ENCODE measurements at places on chromosomes 13 and 19.

DNA sequence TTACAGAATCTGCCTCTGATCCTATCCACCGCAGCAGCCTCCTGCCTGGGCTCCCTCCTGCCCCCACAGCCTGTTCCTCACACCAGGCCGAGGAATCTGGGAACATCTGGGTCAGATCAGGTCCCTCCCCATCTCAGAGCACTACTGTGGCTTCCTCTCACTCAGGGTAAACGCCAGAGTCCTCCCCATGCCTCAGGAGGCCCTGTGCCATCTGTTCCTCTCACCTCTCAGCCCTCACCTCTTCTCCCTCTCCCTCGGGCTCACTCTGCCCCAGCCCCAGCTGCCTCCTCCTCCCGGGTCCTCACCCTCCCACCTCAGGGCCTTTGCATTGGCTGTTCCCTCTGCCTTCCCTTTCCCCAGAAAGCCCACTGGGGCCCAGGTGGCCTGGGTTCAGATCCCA, 18.2 kb downstream of the FCGBP start:
- no peak for ATAC-seq

DNA sequence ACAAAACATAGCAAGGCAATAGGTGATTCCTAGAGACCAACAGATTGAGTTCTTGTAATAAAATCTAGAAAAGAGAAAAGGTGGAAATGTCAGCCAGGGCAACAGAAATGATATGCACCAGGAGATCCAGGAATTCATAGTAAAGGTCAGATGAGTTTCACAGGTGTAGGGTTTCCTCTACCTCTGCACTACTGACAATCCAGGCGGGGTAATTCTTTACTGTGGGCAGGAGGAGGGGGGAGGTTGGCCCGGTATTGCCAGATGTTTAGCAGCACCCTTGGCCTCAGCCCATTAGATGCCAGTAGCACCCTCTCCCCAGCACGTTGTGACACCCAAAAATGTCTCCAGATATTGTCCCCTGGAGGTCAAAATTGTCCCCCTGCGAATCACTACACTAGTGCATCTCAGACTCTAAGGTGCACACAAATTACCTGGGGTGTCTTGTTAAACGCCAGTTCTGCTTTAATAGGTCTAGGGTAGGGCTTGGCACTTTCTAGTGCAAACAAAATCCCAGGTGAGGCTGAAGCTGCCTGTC, 3.5 kb upstream of the UBAC2 start:
- ATAC-seq = no peak

GRCh38 chr19:498511-498891, 2.2 kb downstream of the MADCAM1 start:
- no peak for ATAC-seq

GRCh38 chr13:110812869-110813645, 99.6 kb downstream of the ING1 start:
- no peak for ATAC-seq

GRCh38 chr19:35882114-35882832, 13.9 kb downstream of the APLP1 start:
- peak; percentile 64 for ATAC-seq

DNA sequence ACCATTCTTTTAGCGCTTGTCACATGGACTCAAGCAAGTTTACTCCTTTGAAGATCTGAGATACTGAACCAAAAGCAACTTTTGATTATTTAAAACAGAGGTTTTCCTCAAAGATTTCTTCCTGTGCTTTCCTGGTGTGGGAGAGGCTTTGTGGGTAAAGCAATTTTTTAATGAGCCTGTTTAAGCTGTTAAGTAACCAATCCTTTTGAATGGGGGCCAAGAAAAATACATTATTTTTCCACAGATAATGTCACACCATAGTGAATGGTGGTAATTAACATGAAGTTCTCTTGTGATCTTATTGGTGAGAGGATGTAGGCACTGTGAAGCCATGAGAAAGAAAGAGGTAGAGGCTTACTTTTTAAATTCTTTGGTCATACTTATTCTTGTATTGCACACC, 55.8 kb upstream of the OBI1 start:
- no peak for ATAC-seq

DNA sequence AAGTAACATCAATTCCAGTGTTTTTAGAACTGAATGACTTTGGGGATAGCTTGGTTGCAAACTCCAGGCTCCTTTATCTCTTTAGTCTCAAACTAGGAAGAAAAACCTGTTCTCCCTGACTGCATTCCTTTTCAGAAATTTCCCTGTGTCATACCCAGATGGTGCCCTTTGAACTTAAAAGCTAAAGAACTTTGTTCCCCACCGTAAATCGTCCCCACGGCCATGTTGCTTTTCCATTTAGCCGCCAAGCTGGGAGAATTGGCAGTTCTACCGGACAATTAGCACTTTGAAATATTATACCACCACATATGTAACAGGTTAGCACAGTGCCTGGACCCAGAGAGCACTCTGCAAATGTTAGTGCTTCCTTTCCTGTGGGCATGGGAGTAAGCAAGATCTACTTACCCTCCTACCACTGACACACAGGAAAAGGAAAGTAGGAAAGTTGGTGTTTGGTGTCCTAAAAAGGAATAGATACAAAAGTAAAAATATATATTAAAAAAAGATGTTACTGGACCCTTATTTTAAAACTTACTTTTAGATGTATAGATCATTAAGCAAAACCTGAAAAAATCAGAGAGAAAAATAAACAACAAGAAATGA, 191.9 kb upstream of the MIR17HG start:
- no peak for ATAC-seq

DNA sequence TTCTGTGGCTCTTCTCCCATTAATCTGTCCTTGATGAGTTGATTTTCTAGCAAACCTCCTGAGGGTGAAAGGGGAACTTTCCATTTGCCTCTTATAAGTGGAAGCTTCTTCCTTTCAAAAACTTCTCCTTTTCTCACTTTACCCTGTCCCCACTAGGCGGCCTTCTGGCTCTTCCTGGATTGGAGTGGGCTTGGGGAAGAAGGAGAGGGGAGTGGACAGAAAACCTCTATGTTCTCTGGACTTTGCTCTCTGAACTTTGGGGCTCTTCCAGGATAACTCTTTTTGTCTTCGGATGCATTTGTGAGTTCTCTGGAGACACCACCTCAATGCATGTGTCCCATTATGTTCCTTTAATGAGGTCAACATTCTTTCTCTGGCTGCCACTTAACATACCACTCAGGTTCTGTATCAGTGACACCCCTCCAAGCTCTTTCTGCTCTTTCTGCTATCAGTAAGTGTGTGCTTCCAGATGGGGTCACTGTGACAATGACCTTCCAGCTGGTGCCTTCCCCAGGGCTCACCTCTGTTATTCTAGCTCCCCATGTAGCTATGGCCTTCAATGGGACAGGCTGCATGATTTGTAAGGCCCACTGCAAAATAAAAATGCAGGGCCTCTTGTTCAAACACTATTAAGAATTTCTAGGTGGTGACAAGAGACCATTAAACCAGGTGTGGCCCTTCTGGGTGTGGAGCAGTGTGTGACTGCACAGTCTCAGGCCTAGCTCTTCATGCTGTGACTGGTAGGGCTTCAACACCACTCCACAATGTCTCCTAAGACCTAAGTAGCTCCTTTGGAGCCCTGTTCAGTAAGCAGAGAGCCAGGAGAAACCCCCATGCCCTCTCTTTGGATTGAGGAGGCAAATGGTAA, 389.2 kb downstream of the EFNB2 start:
- ATAC-seq = no peak

- peak; percentile 78 for ATAC-seq
These were observed 5.7 kb downstream of the COMP start for GRCh38 chr19:18785179-18786124.

GRCh38 chr13:102708211-102708610, 13.4 kb upstream of the METTL21C start:
- no peak for ATAC-seq

- no peak for ATAC-seq
These were observed 17.2 kb downstream of the FUT6 start for GRCh38 chr19:5822181-5822844.

Measured in SK-N-SH treated with all-trans-retinoic acid at 6 μM for 48 hours (cell line).